ENCODE measurements at places on chromosomes 1 and 21. TPM values are rescaled to one million over a fixed set of nuclear protein-coding genes. Genes with fewer than 3 reads are reported as not detected.

Gene CELSR2
- total RNA-seq = 7.3 TPM

Gene NBPF26
- total RNA-seq = 13.0 TPM

Gene CYP4Z1
- total RNA-seq = 2.3 TPM

Gene C1QB
- total RNA-seq = 73.9 TPM

Gene LRRIQ3
- not detected for total RNA-seq

Gene ADORA3
- 1.6 TPM for total RNA-seq

Gene LCE4A
- not detected for total RNA-seq

Gene INKA2
- 1.0 TPM for total RNA-seq

Gene ARHGEF16
- total RNA-seq = 22.1 TPM

Gene PLD5
- 1.8 TPM for total RNA-seq

Gene TNFRSF1B
- total RNA-seq = 13.7 TPM

Gene CFHR3
- not detected for total RNA-seq

Gene LPAR3
- total RNA-seq = 19.7 TPM

Gene LCE1F
- not detected for total RNA-seq

Gene LCE3A
- total RNA-seq = not detected

Gene HENMT1
- 1.6 TPM for total RNA-seq

DNA sequence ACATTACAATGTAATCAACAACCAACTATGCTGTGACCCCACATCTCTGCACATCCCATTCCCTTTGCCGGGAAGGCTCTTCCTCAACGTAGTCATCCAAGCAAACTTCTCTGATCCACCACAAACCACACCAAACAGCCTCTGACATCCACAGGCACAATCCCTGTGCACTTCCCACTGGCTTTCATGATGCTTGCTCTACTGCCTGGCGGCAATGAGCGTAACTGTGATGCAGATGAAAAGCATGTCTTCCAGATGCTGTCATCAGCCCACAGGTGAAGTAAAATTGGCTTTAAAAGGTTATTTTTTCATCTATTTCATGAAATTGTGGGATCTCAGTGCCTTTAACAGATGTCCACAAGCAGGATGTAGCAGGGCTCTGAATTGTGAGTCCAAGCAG lies 635.2 kb downstream of the SMYD3 start:
- peak; percentile 16 for DNase-seq

DNA sequence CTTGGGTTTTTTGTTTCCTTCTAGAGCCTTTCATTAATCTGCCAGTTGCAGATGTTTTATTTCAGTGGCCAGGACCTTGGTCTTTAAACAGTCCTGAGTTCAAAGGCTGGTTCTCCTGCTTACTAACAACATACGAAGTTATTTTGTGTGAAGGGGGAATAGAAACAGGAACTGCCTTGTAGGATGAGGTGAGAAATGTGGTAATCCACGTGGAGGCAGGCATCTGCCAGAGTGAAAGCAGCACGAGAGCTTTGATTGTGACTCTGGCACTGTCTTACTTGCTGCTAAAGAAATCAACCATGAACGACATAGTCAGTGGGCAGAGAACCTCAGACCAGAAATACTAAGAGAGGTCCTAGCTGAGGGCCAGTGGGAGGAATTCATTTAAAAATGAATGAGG lies 30.4 kb downstream of the TMEM63A start:
- no peak for DNase-seq

- no peak for DNase-seq
Observed at GRCh38 chr1:228669242-228669585, 66.1 kb upstream of the RHOU start.

GRCh38 chr1:25109531-25109951 lies 122.8 kb downstream of the SYF2 start:
- DNase-seq = no peak

DNA sequence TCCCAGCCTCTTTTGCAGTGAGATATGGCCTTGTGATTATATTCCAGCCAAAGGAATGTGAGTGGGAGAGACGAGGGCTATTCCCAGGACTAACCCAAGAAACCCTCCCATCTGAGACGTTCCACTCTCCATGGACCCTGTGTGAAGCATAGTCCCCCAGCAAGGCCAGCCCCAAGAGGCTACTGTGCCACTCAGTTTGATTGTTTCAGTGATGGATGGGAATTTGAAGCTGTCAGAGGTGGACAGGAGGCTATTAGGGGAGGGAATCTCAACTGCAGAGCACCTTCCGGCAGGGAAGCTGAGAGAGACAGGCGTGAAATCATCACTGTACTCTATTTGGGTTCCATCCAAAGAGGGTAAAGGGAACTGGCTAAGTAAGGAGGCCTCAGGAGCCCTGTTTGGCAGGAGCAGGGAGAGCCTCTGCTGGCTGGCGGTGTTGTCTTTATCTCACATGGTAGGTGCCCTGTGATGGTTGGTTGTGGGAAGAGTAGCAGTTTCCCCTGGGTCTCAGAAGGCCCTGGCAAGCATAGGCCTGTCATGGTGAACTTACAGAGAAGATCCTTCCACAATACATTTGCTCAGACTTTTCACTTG lies 3.4 kb upstream of the TEX35 start:
- DNase-seq = no peak

GRCh38 chr1:109255678-109256077 lies 6.3 kb downstream of the CELSR2 start:
- no peak for DNase-seq

- no peak for DNase-seq
Observed at GRCh38 chr1:98210064-98210463, 289.2 kb upstream of the DPYD start.

DNA sequence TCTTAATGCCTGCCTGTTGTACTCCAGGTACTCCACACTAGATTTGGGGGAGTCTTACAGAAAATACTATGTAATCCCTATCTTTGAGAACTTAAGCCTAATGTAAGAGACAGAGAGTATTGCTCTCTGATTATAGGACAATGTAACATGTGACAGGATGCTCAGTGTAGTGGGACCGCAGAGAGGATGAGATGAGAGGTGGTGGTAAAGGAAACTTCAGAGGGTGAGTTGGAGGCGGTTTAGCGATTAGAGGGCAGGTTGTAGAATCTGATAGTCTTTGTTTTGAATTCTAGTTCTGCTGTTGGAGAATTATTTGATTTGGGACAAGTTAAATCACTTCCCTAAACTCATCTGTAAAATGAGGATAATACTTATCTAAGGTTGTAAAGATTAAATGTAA lies 5.4 kb downstream of the SOAT1 start:
- DNase-seq = no peak

GRCh38 chr1:166627558-166627957 lies 211.7 kb upstream of the POGK start:
- DNase-seq = no peak

DNA sequence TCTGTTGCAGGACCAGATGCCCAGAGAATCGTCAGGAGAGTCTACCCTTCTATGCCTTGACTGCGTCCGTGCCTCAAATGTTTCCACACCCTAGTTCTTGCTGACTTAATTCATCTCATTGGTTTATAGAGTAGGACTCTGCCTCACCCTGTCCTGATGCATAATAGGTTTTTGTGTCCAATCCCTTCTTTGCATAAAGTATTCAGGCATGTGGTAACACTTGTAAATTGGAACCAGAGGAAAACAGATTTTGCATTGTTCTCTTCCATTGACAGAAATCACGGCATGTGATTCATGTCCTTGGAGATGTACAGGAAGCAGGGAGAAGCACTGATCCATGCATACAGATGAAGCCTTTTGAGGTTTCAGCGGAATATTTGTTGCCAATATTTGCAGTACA lies 29.5 kb downstream of the PLPPR5 start:
- DNase-seq = no peak

DNA sequence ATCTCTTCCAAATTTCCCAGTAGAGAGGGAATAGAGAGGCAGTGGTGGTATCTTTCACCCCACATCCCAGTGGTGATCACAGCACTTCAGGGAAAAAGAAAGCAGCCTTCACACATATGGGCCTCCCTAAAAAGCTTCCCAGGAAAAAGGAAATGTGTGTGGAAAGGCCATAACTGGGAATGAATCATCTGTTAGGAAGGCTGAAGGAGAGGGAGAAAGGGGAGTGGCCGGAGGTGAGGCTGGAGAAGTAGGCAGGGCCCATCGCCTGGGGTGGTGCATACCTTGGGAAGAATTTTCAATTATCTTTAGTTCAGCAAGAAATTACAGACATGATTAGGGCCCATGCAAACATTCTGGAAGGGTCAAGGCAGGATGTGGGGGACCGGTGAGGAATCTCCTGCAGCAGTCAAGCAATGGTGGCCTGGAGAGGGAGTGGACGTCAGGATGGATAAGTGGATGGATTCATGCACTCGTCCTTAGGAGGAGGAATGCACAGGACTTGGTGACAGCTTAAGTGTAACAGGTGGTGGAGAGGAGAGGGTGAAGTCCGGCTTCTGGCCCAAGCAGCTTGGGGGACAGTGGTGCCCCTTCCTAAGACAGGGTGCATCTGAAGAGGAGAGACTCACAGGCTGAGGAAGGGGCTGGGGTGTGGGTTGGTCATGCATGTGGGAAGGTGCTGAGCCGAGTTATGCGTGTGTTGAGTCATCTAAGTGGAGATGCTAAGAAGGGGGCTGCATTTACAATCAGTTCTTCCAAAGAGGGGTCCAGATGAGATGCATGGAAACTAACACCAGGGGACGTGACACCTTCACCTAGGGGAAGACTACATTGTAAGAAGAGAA lies 17.9 kb downstream of the HIVEP3 start:
- no peak for DNase-seq

GRCh38 chr1:233019083-233019482 lies 68.7 kb downstream of the NTPCR start:
- DNase-seq = no peak

- no peak for DNase-seq
Observed at GRCh38 chr1:248844526-248844925, 6.5 kb downstream of the ZNF672 start.

DNA sequence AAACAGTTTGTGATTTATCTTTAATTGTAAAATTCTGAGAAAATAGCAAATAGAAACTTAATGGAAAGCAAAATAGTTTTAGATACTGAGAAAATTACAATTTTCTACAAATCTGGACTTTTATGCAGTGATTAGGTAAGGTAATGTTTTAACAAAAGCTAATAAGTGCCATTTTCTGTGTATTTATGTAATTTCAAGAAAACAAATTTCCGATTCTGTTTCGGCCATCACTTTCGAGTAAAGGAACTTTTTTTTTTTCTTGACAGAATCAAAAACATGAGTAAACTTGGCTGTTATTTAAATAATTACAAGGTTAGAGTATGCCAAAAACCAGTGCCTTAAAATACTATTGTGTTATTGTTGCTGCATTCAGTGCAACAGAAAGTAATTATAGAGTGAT lies 280.4 kb upstream of the C1orf105 start:
- DNase-seq = no peak

DNA sequence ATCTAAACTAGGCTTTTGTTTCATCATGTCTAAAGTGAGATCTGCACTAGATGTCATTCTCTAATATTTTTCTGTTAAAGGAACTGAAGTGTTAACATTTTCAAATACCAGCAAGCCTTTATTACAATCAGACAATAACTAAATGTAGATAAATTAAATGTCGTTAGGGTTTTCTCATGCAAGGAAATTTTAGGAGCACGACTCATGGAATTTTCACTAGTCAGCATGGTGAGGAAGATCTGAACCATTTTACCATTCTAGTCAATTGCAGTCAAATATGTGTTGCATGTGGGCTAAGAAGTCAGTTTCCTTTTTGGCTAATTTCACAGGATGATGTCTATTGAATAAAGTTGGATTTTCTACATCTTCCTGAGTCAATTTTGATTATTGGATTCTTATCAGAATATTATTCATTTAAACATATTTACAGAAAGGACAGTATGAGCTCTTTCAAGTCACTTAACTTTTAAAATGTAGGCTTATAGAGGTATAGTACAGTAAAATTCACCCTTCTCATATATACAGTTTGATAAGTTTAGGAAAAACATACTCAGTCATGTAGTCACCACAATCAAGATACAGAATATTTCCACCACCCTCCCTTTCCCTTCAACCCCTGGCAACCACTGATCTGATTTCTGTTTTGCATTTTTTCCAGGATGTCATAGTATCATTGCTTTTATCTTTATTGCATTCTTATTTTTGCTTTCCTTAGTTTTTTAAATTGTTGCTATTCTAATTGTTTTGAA lies 9.2 kb downstream of the GCSAML start:
- DNase-seq = no peak

GRCh38 chr21:39390212-39390765 lies 41.4 kb upstream of the HMGN1 start:
- no peak for DNase-seq

DNA sequence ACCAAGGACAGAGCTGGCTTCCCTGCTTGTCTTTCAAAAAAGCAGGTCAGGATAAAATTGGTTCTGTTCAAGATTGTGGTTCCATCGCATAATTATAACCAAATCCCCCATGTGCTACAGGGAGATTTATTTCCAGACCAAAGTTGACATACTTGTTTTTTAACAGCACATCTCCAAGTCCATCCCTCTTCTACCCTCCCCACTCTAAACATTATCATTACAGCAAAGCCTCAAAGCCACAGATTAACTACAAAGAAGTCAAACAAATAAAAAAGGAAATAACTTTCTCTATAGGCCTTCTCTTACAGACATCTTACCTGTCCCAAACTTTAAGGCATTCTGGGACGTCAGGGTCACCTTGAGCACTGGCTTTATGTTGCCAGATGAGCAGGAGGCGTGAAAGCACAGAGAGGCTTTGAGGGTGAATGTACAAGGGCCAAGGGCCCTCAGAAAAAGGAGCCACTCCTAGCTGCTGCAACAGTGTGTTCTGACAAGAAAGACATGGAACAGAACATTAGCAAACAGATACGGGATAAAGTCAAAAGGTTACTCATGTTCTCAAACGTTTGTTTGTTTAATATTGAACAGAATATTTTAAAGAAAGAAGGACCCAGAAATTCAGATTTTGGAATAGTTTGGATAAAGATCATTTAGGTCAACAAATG lies 31.2 kb downstream of the UBR4 start:
- no peak for DNase-seq

GRCh38 chr1:161185282-161185682 lies 8.0 kb upstream of the B4GALT3 start:
- DNase-seq = peak; percentile 56

GRCh38 chr1:69985901-69986439 lies 219.4 kb downstream of the LRRC40 start:
- no peak for DNase-seq

DNA sequence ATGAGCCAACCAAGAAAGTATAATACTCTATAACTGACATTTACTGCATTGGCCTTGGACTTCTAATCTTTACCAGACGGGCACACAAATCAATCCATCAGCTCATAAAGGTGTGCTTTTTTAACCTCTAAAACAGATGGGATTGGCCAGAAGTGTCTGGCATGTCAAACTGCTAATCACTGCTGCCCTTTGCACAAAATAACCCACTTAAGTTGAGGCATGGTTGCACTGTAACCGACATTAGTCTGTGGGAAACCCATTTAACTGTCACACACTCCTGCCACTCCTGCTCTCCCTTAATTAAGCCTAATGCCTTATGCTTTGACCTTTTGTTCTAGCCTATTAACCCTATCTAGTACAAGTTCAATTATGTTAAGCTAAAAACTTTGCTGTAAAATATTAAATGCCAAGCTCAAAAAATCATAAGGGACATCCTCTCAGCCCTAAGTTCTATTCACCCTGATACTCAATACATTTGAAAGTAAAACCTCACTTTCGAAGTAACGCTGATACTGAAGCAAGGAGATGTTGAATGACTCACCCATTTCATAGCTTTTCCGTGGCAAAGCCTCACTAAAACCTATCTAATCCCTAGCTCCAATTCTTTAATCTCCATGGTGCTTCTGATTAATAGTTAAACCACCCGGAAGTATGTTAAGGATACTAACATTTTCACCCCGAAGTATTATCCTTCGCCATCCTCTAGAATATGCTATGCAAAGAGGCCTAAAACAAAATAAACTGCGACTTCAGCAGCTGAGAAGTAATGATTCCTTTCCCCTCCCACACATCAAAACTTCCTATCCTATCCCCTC lies 12.9 kb downstream of the NRIP1 start:
- no peak for DNase-seq

GRCh38 chr1:11335417-11336056 lies 62.5 kb downstream of the UBIAD1 start:
- DNase-seq = no peak

GRCh38 chr1:152502496-152503180 lies 8.0 kb upstream of the LCE5A start:
- DNase-seq = no peak

Data from body of pancreas (tissue), 4 donors.